ENCODE measurements at places on chromosomes 5 and 9. TPM values are rescaled to one million over a fixed set of nuclear protein-coding genes. Genes with fewer than 3 reads are reported as not detected.

COL5A1 gene
- 1,568 TPM for total RNA-seq

BRD8 gene
- 33.1 TPM for total RNA-seq

- H3K36me3 ChIP-seq: no peaks in the 10 kb centered on the region
- H3K27ac ChIP-seq: no peak overlapping the region
- no peaks in the 10 kb centered on the region for H3K27me3 ChIP-seq
- DNase-seq: no peak
- H3K4me1 ChIP-seq: no peaks in the 10 kb centered on the region
- no peak overlapping the region for H3K4me3 ChIP-seq
These were observed 131.0 kb upstream of the SPRY4 start for GRCh38 chr5:142455856-142456255.

DNA sequence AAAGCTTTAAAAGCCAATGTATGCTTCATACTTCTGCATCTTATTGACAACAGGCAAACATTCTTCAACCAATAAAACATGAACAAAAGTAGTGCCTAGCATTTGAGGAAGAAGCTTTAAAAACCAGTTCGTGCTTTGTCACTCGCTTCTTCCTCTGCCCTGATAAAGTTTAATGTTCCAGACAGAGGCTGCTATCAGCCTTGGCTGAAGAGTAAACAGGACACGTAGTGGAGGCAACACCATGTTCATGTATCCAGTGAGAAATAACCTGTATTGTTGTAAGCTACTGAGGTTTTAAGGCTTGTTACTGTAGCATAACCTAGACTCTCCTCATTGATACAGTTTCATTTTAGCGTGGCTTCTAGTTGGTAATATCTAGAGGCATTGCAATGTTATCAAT lies 3.2 kb upstream of the FUBP3 start:
- no peak overlapping the region for H3K27ac ChIP-seq
- no peak overlapping the region for H3K4me3 ChIP-seq
- H3K4me1 ChIP-seq: peaks cover 15% of the 10 kb centered on the region
- no peaks in the 10 kb centered on the region for H3K27me3 ChIP-seq
- DNase-seq: no peak
